ENCODE measurements at places on chromosomes 3 and 15.

DNA sequence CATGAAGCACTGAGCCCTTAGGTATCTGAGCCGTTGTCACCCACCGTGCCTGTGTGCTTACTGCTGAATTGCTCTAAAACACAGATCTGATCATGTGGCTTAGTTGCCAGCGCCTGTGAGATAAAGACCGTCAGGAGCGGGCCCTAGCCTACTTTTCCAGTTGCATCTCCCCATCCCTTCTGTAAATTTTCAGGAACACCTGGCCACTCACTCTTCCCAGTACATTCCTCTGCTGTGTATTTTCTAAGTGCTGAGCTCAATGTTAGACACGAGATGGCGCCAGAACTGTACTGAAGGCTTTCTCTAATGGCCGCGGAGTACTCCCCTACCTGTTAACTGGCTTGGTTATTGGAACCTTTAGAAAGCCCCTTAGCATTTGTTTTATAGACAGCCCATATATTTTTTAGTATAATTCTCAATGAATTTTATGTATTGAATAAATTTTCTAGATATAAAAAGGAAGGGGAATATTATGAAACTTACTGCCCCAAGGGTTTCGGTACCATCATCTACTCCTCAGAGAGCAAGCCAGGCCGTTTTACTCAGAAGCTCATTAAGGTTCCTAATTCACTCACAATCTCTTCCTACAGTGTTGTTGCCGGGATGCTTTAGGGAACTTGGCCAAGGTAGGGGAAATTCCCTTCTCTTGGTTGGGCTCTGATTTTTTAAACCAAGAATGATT is 16.7 kb upstream of the WNT7A start:
- DNase-seq = no peak

GRCh38 chr3:138477120-138477519 is 42.7 kb downstream of the ESYT3 start:
- DNase-seq = no peak

DNA sequence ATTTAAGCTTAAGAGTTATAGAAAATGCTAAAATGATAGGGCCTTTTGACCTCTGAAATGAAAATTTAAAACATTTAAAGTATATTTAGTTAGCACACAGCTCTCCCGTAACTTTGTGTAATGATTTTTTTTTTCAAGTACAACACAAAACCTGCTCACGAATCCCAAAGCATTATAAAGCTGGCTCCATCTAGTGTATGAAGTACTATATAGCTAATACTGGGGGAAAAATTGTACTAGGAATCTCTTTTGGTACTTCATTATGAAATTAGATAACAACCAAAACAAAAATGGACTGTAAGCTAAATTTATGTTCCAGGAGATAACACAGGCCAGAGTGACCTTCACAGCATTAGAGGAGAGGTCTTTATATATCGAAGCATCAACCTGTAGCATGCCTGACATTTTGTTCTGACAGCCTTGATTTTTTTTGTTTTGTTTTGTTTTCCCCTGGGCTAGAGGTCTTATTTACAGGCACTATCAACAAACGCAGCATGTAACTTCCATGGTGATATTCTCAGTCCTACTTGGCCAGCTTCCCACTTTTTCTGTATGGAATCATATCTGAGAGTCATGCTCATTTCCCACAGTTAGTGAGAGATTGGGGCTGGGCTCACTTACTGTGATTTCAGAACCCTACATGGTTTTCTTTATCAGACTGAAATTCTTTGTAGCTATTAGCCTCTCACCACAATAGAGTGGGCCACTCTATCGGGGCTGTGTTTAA is 116.3 kb downstream of the MITF start:
- no peak for DNase-seq

DNA sequence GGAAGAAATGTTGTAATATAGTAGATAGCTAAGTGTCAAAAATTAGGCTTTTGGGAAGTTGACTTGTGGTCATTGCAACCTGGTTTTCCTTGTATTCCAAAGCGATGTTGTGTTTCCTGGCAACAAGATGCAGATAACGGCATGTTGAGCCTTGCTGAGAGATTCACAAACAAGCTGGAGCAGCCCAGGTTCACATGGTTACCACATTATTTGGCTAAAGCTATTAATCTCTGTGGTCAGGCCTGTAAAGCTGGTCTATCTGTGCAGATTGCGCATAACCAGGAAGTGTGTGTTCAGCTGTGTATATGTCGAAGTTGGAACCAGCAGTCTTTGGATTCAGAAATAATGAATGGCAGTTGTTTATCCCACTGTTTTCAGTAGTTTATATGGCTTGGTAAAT is 6.6 kb downstream of the TIPARP start:
- no peak for DNase-seq

- no peak for DNase-seq
Observed at GRCh38 chr15:74127954-74128784, 2.2 kb upstream of the ISLR2 start.

- no peak for DNase-seq
Observed at GRCh38 chr15:73686781-73687256, 2.6 kb downstream of the CD276 start.

- no peak for DNase-seq
Observed at GRCh38 chr3:88059380-88060170, 520 bp downstream of the ZNF654 start.

- DNase-seq = no peak
Observed at GRCh38 chr15:63588826-63589225, 8.4 kb upstream of the FBXL22 start.

GRCh38 chr3:55860049-55860721 is 373.1 kb upstream of the WNT5A start:
- no peak for DNase-seq

GRCh38 chr15:45468294-45468693 is 54.3 kb downstream of the SLC30A4 start:
- DNase-seq = no peak

DNA sequence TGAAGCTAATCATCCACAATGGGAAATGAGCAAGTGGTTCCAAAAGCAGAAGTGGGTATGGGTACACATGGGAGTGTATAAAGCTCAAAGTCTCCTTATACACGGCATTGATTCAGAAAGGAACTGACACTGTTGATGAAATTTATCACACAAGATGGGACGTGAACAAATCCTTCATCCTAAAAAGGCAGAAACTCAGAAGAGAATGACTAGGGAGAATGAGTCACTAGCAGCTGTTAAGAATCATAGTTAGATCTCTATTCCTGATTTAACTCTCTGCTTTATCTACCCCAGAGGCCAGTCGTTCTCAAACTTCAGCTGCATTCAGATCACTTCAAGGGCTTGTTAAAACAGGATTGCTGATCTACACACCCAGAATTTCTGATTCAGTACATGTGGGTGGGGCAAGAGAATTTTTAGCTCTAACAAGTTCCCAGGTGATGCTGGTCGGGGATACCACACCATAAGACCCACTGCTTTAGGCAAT is 97.7 kb upstream of the PHLDB2 start:
- DNase-seq = no peak

GRCh38 chr3:127637546-127637945 is 8.6 kb downstream of the PODXL2 start:
- DNase-seq = no peak

GRCh38 chr3:70273492-70273891 is 38.9 kb downstream of the MDFIC2 start:
- DNase-seq = no peak

GRCh38 chr3:64911138-64911537 is 223.3 kb upstream of the ADAMTS9 start:
- no peak for DNase-seq

DNA sequence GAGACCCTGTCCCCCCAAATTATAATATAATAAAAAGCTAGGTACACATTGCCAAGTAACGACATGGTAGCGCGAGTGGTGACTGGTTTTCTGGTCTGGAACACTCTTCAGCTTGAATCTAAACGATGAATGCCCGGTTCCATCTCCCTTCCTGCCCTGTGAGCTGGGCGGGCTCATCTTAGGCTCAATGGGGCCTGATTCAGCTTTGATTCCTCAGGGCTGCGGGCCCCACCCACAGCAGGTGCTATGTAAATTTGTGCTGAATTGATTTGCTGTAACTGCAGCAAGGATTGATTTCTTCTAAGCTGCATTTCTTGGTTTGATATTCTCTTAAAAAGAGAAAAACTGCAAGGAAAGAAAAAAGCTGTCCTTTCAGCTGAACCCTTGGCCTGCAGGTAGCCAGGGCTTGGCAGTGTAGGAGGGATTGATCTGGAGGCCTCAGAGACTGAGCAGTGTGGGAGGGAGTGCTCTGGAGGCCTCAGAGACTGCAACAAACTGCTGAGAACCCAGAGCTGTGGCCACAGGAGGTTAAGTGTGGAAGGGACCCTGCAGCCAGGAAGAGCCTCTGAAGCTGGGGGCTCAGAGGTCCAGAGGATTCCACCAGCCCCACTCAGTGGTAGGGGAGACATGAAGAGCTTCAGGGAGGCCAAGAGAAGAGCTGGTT is 231.6 kb downstream of the XXYLT1 start:
- no peak for DNase-seq

DNA sequence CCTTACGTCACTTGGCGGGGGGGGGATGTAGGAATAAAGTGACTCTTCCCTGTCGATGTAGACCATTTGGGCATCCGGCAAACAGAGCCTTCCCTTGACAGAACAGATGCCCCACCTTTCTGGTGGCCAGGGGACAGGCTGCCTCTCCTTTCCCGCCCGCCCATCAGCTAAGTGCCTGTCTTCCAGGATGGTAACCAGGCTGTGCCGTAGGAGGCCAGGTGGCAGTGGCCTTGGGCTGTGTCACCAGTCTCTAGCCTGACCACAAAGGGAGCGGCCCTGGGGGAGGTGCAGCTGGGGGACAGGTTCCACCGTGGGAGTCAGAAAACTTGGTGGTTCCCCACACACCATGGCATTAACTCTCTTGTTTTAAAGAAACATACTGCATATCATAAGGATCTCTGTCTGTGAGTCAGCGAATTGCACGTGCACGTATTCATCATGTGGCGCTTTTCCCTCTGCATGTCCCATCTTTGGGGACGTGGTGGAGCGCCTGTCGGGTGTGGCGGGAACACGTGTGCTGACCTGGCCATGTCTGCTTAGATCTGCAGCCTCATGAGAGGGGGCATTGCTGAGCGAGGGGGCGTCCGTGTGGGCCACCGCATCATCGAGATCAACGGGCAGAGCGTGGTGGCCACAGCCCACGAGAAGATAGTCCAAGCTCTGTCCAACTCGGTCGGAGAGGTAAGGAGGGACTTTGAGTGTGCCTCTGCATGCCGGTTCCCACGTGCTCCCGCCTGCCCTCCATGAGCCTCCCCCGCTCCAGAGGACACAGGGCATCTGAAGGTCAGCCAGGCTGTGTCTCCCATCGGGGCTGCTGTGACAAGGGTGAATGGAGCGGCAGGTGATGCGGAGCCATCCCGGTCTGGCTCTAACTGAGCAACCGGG is 156.0 kb downstream of the NSMCE3 start:
- no peak for DNase-seq

DNA sequence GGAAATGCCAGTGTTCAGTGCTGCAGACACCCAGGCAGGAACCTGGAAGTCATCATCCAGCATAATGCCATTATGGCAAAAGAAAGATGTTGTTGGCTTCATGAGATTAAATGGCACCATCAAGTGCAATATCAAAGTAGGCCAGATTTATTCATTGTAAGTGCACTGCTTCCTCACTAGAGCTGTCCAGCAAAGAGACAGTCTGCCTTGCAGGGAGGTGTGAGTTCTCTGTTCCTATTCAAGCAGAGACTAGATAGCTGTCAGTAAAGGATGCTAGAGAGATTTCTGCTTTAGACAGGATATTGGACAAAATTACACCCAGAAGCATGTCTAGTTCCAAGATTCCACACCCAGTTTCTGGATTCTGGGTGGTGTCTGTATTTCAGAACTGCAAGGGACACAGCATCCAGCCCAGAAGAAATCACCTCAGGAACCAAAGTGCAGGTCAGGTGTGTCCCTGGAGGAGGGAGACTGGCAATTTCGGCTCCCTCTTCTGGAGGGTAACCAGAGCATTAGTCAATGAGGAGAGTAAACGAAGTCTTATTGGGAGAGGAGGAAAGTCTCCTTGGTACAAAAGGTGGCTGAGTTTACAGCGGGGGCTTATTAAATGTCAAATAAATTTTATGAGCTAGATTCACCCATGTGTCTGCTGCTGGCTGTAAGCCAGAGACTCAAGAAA is 377.3 kb downstream of the EPHB1 start:
- no peak for DNase-seq

GRCh38 chr3:197466586-197467399 is 89.0 kb downstream of the BDH1 start:
- no peak for DNase-seq

- no peak for DNase-seq
Observed at GRCh38 chr3:72659596-72659995, 188.6 kb downstream of the SHQ1 start.

GRCh38 chr3:7682822-7683229 is 818.8 kb upstream of the LMCD1 start:
- no peak for DNase-seq

DNA sequence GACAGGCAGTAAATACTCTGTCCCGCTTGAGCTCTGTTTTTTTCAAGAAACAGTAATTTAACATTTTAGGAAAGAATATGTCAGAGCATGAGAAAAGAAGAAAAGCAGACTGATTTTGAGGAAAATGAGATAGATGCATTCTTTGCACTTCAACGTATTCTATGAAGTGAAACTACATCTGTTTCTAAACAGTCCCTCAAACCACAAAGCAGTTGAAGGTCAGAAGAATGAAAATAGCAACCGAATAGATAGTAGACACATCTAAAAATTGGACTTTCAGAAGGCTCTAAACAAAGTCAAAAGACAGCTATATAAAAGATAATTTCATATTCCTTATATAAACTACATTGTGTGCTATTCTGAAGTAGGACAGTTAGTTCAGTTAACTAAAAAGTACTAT is 172.6 kb upstream of the LRRC3B start:
- DNase-seq = no peak

DNA sequence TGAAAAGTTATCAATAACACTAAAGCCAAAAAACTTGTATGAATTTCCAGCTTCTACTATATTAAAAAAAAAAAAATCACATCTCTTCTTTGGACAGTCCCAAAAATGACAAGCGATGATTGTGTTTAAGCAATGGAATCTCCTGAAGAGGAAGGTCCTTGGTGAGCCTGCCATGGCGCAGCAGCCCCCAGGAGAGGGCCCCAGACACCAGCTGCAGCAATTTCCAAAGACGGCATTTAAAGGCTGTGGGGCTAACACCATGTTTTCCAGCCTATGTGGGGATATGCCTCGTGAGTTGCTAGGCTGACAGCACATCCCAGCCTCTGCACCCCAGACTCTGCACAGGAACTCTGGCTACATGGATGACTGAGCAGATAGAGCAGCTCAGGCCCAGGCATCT is 14.7 kb downstream of the SKIC8 start:
- no peak for DNase-seq

DNA sequence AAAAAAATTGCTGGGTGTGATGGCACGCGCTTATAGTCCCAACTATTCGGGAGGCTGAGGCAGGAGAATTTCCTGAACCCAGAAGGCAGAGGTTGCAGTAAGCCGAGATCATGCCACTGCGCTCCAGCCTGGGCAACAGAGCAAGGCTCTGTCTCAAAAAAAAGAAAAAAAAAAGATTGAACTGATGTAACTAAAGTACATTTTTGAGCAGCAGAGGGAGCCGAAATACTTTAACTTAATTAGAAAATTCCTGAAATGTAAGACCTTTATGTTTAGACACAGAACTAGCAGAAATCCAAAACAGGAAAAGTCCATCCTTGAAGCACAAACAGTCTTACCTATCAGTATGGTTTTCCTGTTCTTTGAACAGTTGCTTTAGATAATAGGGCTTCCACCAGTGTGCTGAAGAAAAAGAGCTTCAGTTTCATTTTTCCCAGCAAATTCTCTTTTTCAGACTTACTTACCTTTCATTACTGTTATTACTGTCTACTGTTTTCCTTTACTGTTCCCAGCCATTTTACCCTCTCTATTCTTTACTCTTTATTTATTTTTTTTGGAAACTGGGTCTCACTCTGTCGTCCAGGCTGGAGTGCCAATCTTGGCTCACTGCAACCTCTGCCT is 33.4 kb upstream of the ZNF609 start:
- DNase-seq = no peak

GRCh38 chr3:149736175-149736952 is 15.9 kb downstream of the COMMD2 start:
- no peak for DNase-seq

Data from cortex of kidney (tissue), 1 donor.